Fibroblast of skin of left biceps (primary cell): ENCODE measurements at places on chromosomes 2 and 18.
A peak's percentile ranks its signal among the peaks of the same experiment; 100 is the strongest.

DNA sequence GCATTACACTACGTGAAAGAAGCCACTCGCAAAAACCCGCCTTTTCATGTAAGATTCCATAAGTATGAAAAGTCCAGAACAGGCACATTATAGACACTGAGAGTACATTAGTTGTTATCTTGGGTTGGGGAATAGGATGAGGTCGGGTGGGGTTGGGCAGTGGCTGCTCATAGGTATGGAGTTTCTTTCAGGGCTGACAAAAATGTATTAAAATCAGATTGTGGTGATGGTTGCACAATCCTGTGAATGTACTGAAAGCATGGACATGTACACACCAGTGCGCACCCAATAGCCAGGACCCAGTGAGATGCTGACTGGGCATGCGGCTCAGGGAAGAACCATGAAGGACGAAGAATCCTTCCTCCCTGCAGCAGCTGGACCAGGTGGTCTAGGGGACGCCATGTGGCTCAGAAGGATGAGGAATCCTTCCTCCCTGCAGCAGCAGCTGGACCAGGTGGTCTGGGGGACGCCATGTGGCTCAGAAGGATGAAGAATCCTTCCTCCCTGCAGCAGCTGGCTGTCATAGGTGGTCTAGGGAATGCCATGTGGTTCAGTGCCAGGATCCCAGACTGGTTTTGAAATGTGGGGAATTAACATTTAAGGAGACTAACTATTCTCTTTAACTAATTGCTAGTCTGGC is 50.1 kb downstream of the MBP start:
- no peak for DNase-seq

DNA sequence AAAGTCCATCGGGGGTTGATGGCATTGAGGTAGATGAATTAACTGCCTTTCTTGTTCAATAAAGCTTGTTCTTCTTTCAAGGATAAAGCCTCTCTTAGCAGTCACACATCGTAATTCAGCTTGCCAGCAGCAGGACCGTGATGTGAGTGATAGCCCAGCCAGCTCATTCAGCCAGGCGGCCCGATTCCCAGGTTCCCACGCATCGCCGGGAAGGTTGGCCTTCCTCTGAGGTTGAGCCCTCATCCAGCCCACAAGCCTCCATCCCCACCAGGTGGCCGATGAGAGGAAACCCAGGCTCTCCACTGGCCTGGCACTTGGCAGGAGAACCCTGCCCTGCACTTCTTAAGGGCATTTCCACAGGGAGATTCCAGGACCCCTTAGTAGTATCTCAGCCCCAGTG is 4.7 kb downstream of the AGAP1 start:
- no peak for DNase-seq

DNA sequence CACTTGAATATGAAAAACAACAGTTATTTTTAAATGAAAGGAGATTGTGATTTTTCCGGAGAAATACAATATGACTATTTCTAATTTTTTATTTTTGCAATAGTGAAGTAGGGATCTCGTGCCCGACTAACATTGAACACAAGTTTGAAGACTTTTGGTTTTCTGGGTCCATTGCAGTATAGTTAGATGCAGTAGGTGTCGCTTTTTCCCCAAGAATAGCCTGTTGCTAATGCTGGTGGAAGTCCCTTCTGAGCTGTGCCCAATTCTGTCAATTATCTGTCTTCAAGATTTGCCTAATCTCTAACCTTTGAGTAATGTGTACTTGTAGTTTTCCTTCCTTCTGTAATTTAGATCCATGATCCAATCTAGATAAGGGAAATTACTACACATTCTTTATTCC is 36.5 kb downstream of the SEMA4F start:
- DNase-seq: no peak

DNA sequence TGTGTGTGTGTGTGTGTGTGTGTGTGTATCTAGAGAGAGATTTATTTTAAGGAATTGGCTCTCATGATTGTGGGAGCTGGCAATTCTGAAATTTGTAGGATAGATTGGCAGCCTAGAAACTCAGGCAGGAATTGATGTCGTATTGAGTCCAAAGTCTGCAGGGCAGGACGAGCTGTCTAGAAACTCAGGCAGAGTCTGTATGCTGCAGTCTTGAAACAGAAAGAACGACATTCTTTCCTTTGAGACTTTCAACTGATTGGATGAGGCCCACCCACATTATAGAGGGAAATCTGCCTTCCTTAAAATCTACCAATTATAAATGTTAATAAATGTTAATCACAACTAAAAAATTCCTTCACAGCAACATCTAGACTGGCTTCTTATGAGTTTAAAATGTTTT is 436.6 kb upstream of the FANCL start:
- DNase-seq: no peak

DNA sequence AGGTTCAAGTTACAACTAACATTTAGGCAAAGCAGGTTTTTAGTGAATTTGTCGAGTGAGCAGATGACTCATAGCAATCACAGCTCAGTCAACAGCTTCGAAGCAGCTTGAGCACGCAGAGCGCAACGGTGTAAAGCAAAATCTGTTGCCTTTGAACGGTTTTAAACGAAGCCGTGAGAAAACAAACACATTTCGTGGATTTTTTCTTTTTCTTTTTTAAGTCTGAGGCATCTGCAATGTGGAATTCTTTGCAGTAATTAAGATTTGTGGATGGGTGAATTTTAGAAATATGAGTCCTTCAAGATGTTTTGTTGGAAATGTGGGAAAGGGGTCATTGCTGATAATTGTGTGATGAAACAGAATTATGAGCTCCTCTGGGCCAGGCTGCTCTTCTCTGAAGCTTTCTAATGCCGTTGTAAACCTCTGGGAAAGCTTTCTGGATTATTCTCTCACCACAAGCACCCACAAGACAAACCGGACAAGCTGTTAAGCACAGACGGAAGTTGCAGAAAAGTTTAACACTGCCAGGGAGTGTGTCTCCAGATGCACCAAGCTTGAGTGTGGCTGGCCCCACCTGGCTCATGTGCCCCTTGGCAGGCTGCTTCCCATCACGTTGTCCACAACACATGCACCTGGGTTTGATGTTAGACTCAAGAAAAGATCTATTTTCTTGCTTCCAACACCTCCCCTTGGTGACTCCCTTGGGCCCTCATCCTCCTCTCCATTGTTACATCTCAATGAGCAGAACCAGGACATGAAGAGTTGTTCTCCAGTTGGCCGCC is 224.7 kb downstream of the ACKR3 start:
- peak; percentile 79 for DNase-seq

DNA sequence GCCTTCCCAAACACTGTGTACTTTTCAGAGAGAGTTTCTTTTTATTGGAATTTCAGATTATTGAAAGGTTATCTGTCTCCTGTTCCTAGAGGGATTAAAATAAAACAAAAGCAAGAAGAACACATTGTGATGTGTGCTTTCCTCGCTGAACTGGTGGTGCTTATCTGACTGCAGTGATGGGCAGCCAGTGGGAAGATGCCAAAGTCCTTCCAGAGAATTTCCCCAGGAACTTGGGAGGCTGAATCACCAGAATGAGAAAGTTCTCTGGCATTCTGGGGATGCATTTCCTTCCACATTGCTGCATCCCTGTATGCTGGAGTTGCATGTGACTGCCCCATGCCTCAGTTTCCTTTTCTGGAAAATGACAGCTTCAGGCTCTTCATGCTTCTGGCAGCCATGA is 53.9 kb upstream of the SEC11C start:
- DNase-seq: no peak

DNA sequence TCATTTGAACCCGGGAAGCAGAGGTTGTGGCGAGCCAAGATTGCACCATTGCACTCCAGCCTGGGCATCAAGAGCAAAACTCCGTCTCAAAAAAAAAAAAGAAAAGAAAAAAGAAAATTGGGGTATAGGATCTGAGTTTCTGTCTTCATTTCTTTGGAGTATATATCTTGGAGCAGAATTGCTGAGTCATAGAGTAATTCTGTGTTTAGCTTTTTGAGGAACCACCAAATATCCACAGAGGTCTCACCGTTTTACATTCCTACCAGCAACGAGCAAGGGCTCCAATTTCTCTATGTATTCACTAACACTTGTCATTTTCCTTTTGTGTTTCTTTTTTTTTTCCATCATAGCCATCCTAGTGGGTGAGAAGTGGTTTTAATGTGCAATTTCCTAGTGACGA is 87.6 kb upstream of the TEX51 start:
- DNase-seq: no peak

DNA sequence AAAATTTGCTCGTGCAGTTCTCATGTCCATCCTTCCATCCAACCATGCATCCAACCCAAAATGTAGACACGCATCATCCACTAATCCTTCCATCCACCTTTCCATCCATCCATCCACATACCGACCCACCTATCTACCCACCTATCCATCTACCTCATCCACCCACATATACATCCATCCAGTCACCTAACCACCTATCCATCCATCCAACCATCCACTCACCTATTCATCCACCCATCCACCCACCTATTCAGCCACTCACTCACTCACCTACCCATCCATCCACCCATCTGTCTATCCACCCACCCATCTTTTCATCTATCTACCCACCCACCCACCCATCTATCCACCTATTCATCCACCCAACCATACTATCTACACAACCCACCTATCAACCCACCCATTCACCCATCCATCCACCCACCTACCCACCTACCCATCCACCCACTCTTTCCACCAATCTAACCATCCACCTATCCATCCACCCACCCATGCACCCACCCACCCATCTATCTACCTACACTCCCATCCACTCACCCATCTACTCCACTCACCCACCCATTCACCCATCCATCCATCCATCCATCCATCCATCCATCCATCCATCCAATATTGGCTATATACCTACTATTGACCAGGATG is 94.3 kb downstream of the VAPA start:
- no peak for DNase-seq
